Anterior cingulate cortex (tissue), 58 donors: ENCODE measurements at places on chromosomes 3 and 15.

DNA sequence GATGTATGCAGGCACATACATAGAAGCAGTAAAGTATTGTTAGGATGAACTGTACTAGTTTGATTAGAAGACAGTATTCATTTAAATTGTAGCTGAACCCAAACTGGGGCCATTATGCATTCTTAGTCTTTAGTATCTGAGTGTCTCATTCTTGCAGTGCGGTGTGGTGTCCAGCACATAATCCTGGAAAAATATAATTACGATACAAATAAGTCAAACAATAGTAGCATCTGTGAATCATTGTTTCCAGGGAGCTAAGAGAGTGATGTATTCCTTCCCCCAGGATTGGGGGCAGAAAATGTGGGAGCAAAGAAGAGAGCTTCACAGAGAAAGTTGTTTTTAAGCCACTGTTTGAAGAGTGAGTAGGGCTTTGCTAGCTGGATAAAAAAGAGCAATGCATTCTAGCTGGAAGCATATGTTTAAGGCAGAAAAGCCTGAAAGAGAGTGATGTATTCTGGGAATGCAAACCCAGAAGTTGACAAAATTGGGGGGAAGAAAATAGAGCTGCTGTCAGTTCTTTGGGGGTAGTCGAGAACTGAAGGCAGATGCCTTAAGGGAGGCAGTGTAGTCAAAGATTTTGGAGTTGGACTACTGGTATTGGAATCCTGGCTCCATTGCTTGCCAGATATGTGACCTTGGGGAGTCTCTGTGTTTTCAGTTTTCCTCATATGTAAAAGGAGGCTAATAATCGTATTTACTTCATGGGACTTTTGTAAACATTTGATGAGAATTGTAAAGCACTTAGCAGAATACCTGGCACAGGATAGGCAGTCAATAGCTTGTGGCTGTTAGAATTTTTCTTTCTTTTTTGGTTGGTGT is 14.1 kb downstream of the SLMAP start:
- DNase-seq = no peak

- peak; percentile 7 for DNase-seq
These were observed 19.9 kb upstream of the ABHD2 start for GRCh38 chr15:89068325-89068784.

DNA sequence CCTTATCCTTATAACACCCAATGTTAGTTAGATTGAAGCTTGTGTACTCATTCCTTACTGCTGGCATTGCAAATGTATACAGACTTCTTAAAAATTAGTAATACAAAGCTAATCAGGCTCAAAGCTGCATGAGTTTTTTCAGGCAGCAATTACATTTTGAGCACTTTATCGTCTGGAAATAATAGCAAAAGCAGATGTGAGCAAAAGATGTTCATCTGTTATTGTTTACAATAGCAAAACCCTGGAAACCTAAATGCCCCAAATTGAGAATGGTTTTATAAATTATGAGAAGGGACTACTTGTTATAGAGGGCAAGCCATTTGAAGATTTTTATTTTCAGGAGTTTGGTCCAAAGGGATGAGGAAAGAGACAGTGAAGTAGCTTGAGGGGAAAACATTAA is 126.4 kb downstream of the GADL1 start:
- no peak for DNase-seq

DNA sequence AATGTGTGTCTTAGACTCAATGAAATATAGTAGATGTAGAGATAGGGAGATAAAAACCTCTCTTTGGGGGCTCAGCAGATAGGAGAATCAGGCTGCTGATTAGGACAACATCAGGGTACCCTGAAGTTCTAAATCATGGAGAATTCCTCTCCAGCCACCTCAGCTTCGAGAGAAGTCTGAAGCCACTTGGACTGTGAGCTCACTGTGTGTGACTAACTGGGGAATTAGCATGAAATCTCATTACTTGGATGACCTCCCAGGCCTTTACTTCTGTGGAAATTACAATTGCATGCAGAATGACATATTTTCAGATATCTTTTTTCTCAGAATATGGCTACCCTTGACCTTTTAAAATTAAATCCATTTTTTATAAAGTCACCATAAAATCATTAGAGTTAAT is 128.0 kb upstream of the MRPL3 start:
- DNase-seq = no peak

DNA sequence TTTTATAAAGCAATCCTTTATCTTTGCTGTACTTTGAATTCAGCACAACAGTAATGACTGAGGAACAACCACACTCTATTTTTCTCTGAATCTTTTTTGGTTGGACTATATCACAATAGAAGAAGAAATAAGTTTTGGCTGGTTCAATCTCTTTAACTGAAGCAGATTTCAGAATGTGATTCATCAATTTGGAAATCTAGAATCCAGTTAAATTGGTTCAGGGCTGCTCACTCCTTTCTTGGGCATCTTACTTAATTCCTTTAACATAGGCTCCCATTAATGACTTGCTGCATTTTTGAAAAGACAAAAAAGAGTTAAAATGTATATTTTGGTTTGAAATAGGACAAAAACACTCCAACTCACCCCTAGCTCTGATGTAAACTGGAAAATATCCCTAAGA is 688.3 kb upstream of the NECTIN3 start:
- DNase-seq = no peak
